GM19239 (cell line): ENCODE measurements at places on chromosomes 16 and 17.

GRCh38 chr17:59487161-59487873, 78.1 kb upstream of the DHX40 start:
- DNase-seq, result no peak

- DNase-seq, result no peak
Measured at GRCh38 chr17:17924131-17924856, 47.9 kb downstream of the TOM1L2 start.

GRCh38 chr16:74320707-74321106, 24.1 kb downstream of the PSMD7 start:
- DNase-seq, result no peak

DNA sequence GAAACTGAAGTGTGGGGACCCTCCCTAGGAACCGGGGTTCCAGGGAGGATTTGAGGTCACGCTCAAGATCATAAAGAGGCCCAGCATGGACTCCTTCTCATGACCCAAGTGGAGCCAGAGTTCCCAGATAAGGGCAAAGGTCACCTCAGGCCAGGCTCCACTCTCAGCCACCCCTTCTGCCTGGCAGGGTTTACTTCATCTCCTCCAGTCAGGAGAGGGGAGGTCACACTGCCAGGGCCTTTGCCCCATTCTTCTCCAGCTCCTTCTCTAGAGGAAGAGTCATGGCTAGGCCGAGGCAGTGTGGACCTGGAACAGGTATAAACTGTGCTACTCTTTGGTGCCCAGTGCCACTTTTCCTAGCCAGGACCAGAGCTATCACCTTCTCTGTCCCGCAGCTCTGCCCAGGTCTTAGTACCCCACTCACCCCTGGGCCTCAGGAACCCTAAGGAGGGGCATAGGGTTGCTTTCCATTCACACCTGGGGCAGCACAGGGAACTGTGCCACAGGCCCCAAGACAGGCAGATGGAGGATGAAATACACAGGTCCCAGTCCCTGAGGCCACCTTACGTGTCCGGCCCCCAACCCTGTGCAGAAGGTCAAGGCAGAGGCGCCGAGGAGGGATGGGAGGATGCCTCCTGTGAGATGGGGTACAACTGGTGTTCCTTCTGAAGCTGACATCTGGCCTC, 879 bp upstream of the ACSF2 start:
- no peak for DNase-seq

GRCh38 chr16:79602628-79603014, 2.1 kb upstream of the MAF start:
- DNase-seq, result no peak

GRCh38 chr17:42553161-42553818, 567 bp downstream of the HSD17B1 start:
- no peak for DNase-seq

- DNase-seq, result no peak
Measured at GRCh38 chr16:75535901-75536300, at the start of gene CHST5. CHST5 (minus strand) TSS chr16:75536108; CDS start chr16:75530384, 5,724 bp downstream.

GRCh38 chr17:61238455-61238933, 161.1 kb upstream of the TBX2 start:
- no peak for DNase-seq
